Mesenchymal stem cell (in vitro differentiated cells and primary cell): ENCODE measurements at places on chromosomes 1 and 21.
A peak's percentile ranks its signal among the peaks of the same experiment; 100 is the strongest.

DNA sequence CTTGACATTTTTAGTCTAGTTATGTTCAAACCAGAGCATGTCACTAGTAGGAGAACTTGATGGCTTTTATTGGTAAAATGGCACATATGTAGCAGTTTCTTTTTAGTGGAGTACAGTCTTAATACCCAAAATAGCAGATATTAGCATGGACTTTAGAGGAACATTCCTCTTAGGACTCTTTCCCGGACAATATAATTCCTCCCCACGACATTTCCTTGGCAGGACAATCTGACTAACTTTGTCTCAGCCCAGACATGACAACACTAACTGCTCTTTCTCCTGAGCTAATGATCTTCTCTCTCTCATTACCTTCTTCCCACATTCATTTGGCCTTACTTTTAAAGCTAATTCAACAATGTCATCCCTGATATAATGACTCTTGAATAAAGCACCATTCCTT is 62.5 kb downstream of the ADAMTS1 start:
- DNase-seq, result no peak

GRCh38 chr21:36873513-36873912 is 93.0 kb downstream of the HLCS start:
- DNase-seq, result no peak

- DNase-seq, result peak; percentile 59
These were observed 40.2 kb downstream of the IL12RB2 start for GRCh38 chr1:67347688-67348472.

GRCh38 chr21:36377391-36377842 is 7.8 kb upstream of the CHAF1B start:
- DNase-seq, result no peak

DNA sequence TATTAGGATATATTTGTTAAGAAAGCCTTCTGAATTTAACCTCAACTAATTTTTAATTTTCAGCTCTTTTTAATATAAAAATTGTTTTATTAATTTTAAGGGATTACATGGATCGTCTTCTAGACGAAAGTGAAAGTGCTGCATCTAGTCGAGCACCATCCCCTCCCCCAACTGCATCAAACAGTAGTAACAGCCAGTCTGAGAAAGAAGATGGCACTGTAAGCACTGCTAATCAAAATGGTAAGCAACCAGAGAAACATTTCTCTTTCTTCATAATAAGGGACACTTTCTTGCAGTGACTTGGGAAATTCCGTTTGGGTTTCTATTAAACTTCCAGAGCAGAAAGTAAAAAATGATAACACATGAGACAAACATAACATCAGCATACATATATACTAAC is 56.9 kb downstream of the MIER1 start:
- DNase-seq, result peak; percentile 18

DNA sequence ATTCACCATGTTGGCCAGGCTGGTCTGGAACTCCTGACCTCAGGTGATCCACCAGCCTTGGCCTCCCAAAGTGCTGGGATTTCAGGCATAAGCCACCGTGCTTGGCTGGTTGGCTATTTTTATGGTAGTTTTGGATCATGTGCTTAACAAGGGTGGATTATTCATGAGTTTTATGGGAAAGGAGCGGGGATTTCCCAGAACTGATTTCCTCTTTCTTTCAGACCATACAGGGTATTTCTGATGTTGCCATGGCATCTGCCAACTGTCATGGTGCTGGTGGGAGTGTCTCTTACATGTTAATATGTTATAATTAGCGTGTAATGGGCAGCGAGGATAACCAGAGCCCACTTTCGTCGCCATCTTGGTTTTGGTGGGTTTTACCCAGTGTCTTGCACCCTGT is 3.2 kb downstream of the TRPM2 start:
- DNase-seq, result no peak

- DNase-seq, result no peak
These were observed 47.3 kb downstream of the ST6GALNAC3 start for GRCh38 chr1:76121850-76122249.

DNA sequence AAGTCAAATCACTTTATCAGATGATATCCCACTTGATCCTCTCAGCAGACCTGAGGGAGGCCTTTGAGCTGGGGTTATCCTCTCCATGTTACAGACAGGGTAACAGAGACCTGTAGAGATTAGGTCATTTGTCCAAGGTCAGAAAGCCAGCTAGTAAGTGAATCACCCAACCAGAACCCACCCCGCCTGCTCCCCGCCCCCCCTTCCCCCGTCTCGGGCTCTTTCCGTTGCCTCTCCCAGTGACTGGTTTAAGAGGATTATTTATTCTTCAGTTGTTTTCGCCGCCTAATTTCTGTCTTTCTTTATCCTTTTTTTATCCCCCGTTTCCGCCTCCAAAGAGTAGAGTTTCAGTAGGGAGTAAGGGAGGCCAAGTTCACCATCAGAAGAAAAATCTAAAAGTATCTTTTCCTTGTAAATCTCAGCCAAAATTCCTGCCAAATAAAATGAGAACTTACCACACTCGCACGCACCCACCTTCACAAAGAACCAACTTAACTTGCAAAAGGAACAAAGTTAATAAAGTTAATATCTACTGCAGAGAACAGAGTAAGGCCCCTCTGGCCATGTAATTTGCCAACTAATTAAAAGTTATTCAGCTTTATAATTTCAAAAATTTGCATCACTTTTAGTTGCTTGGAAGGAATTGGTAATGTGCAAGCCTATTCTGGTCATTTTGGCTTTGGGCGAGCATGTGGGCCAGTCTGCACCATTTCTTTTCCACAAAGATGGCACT is 76.8 kb upstream of the TRABD2B start:
- DNase-seq, result no peak

DNA sequence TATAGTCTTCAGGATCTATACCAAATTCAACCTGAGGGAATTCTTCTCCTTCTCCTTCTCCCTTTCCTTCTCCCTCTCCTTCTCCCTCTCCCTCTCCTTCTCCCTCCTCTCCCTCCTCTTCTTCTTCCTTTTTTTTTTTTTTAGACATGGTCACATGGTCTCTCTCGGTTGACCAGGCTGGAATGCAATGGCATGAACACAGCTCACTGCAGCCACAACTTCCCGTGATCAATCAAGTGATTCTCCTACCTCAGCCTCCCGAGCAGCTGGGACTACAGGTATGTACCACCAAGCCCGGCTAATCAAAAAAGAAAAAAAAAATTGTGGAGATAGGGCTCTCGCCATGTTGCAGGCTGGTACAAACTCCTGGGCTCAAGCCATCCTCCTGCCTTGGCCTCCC is 51.5 kb downstream of the DNAI4 start:
- no peak for DNase-seq

- DNase-seq, result no peak
These were observed 488 bp downstream of the SLC35D1 start for GRCh38 chr1:67053535-67053784.

DNA sequence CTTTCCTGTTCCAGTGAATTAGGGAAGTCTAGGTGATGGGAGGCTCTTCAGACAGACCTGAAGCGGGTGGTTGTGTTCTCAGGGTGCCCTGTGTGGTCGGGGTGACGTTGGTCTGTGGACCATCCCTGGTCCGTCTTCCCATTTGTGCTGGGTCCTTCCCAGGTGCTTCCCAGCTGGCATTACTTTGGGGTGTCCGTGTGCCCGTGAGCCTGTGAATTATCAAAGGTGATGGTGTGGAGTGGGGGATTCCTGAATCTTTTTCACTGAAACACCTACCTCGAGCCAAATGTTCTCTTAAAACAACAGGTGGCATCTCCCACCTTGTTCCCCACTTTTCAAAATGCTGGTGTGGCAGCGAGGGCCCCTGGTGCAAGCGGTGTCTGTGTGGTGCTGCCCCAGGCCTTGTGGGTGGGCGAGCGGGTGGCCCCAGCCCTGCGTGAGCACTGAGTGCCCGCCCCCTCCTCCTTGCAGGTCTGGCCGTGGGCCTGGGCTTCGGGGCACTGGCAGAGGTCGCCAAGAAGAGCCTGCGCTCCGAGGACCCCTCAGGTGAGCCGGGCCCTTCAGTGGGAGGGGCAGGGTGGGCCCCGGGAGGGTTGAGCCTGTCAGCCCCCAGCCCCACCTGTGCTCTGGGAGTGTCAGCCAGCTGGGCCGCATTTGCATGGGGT is 37.0 kb downstream of the COQ8A start:
- no peak for DNase-seq

- DNase-seq, result no peak
These were observed 27.7 kb upstream of the HAO2 start for GRCh38 chr1:119340861-119341261.

DNA sequence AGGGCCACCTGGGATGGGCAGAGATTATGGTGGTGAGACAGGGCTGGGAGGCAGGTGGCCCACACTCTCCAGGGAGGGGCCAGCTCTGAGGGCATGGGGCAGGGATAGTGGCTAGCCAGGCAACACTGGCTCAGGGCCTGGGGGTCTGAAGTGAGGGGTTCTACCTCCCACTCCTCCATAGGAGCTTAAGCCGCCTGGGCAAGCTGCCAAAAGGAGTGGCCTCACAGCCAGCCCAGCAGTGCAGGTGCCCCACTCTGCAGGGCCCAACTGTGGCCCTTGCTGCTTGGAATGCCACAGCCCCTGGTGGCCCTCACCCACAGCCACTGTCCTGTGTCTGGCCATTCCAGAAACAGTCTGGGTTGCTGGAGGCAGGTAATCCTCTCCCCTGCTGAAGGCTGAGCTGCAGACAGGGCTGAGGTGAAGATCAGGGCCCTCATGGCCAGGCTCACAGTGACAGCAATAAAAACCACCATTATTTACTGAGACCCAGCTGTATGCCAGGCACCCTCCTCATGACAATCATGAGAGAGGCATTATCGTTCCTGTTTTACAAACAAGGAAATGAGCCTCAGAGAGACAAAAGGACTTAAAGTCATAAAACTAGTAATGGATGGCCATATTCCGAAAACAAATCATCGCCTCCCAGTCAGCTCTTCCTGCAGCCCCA is 31.0 kb downstream of the KIF21B start:
- DNase-seq, result no peak

GRCh38 chr1:64426681-64427080 is 43.2 kb upstream of the CACHD1 start:
- no peak for DNase-seq

GRCh38 chr1:154481053-154481452 is 21.0 kb upstream of the TDRD10 start:
- DNase-seq, result no peak

DNA sequence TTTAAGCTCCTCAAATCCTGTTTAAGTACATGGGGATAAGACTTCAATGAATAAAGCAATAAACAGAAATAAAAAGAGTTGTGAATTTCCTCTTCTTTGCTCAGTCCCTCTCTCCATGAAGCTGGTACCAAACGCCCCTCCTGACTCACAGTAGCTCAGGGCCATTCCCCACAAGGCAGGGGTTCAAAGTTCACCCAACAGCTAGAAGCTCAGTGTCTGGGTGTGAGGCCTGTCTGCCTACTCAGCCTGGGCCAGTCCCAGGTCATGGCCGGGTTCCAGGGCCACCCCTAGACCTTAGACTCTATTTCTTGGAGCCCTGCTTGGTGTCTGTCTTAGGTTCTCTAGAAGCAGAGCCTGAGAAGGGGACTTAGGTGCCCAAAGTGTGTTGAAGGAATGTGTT is 251.5 kb downstream of the GRIK3 start:
- DNase-seq, result no peak

DNA sequence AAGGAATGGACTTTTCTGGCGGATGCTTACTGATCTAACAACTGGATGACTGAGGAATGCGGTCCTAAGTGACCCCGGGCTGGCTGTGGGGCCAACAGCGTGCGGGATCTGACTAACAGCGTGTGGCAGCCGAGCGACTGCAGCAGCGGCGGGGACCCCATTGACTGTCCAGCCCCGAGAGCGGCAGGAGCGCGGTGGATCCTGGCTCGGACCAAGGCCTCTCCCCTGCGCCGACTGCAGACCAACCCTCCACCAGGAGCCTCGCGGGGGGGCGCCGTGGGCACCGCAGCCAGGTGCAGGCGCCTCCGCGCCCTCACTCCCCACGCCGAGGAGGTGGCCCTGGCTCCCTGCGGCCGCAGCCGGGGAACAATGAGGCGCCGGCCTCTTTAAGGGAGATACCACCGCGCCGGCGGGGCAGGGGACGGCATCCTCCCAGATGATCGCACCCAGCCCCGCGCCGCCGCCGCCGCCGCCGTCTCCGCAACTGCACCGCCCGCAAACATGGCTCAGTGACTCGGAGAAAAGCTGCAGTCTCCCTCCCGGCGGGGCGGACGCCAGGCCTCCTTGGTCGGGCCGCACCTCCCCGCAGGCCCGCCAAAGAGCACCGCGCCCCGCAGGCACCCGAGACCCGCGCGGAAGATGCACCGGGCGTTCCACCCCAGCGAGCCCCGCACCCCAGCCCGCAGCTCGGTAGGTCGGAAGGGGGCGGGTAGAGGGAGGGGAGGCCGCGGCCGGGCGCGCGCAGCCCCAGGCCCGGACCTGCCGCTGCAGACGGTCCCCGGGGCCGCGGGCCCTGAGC is 694 bp upstream of the PDIK1L start:
- DNase-seq, result peak; percentile 80

DNA sequence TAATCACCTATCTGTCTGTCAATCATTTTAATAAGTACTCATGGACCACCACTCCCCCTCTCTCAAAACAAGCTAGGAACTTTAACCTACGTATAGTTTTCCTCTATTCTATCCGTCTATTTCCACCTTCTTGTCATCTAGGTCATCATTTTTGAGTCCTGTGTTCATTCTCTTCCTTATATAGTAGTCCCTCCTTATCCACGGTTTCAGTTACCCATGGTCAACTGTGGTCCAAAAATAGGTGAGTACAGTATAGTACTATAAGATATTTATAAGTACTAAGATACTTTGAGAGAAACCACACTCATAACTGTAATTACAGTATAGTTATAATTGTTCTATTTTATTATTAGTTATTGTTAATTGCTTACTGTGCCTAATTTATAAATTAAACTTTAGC is 7.5 kb downstream of the PKN2 start:
- DNase-seq, result no peak

DNA sequence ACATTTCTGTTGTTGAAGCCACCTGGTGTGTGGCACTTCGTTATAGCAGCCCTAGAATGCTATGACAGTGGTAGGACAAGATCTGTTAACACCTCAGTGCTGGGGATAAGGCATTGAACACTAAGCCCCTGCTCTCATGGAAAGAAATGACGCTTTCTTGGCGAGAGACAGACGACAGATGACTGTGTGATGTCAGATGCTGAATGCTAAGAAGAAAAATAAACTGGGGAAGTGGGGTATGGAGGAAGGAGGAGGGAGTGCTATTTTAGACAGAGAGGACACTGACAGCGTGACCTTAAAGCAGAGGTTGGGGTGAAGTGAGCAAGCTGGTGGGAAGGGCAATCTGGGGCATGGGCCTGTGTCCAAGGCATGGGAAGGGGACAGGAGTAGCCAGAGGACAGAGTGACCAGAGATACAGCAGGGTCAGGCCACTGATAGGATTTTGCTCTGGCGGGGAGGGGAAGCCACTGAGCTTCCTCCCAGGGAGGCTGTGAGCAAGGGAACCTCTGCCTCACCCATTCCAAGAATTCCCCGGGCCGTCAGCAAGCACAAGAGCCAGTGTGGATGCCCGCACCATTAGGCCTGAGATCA is 15.2 kb downstream of the DOP1B start:
- DNase-seq, result no peak

GRCh38 chr1:21822349-21822748 is 10.3 kb downstream of the LDLRAD2 start:
- DNase-seq, result no peak

- peak; percentile 45 for DNase-seq
These were observed 226.1 kb downstream of the KCTD3 start for GRCh38 chr1:215793180-215793579.
